HCT116 (cell line): ENCODE measurements at places on chromosomes 12 and 14.

DNA sequence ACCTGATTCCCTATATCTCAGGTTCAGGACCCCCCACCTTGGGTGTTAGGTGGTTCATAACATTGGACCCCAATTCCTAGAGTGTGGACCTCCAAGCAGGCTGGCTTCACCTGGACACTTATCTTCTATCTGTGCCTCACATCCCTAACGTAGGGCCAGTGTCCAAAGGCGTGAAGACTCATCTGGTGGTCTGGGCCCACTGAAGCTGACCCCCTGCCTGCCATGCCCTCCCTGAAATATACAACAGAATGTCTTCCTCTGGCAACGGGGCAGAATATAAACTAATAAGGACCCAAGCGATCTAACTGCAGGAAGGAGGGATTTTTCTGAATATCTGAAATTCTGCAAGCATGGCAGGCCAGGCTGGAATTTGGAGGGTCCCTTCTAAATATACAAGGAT is 5.6 kb downstream of the HOXC13 start:
- H3K27ac ChIP-seq, result no peak overlapping the region

- no peaks in the 10 kb centered on the region; the same call in 1 of the 2 replicates for H3K27me3 ChIP-seq
- no peak overlapping the region for H3K4me3 ChIP-seq
- no peak overlapping the region for H3K27ac ChIP-seq
- no peaks in the 10 kb centered on the region for H3K36me3 ChIP-seq
- peaks cover 7% of the 10 kb centered on the region for H3K4me1 ChIP-seq
Observed at GRCh38 chr12:49698619-49699545, 8.3 kb downstream of the FMNL3 start.

GRCh38 chr14:23531391-23531790 is 20.2 kb downstream of the ZFHX2 start:
- DNase-seq, result no peak
- H3K4me3 ChIP-seq, result no peak overlapping the region
- no peaks in the 10 kb centered on the region for H3K36me3 ChIP-seq
- H3K27me3 ChIP-seq, result no peaks in the 10 kb centered on the region
- H3K27ac ChIP-seq, result no peak overlapping the region
- no peaks in the 10 kb centered on the region for H3K4me1 ChIP-seq

GRCh38 chr12:122371475-122372045 is 50.9 kb downstream of the CLIP1 start:
- no peaks in the 10 kb centered on the region for H3K27me3 ChIP-seq
- peaks cover 32% of the 10 kb centered on the region for H3K4me1 ChIP-seq
- H3K36me3 ChIP-seq, result 0 out of 2 replicates have a peak, but pooled peaks cover 5% of the 10 kb centered on the region
- H3K4me3 ChIP-seq, result no peak overlapping the region
- DNase-seq, result no peak

GRCh38 chr14:68795597-68796417 is 2.9 kb upstream of the ZFP36L1 start:
- H3K27me3 ChIP-seq, result no peaks in the 10 kb centered on the region
- H3K4me1 ChIP-seq, result peaks cover 57% of the 10 kb centered on the region
- H3K27ac ChIP-seq, result peak overlapping the region; percentile 99
- H3K36me3 ChIP-seq, result peaks cover 14% of the 10 kb centered on the region
- no peak for DNase-seq

DNA sequence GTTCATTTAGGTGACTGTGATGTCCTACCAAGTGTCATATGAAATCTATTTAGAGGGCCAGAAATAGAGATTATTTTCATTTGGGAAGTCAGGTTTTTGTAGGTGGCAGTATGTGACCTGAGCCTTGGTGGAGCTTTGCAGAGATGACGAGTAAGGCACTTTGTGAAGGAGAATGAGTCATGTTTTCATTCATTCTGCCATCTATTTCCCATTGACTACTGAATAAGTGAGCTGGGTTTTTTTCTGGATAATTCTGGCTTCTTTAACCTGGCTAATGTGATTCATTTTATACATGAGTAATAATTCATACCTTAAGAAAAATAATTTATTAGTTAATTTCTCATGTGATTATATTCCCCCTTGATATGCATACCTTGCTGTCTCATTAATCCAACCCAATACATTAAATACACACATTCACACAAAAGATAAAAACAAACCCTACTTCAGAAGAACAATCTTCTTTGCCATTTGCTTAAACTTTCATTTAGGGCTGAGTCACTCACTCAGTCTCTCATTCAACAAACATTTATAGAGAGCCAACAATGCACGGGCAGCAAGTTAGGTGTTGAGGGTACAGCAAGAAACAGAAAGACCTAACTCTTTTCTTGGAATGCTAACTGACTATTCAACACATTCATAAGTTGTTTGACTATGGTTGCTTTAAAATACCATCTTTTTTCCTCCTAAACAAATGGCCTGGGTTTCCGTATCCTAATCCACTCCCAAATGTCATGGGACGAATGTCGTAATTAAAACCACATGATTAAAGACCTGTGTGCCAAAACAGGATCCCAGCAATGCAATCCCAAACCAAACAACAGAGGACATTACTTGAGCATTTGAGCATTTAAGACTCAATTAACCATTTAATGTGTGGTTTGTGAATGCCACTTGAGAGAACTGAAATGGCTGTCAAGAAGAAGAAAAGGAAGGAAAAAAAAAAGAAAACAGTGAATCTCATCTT is 78.0 kb downstream of the KITLG start:
- no peak overlapping the region for H3K4me3 ChIP-seq
- peaks cover 20% of the 10 kb centered on the region; the same call in 1 of the 2 replicates for H3K4me1 ChIP-seq
- H3K27me3 ChIP-seq, result no peaks in the 10 kb centered on the region
- no peak for DNase-seq

GRCh38 chr12:109477185-109477962 is at the start of the genes KCTD10 and UBE3B:
Gene KCTD10, minus strand, starts transcription at chr12:109477300. Its CDS starts 38 bp downstream, at chr12:109477262.
Gene UBE3B, plus strand, starts transcription at chr12:109477634. Its CDS starts 5,918 bp downstream, at chr12:109483552.
- peak within 1 kb of the TSS; percentile 94 for H3K27ac ChIP-seq
- peak within 1 kb of the TSS; percentile 87 for H3K4me3 ChIP-seq
- H3K4me1 ChIP-seq, result peaks cover 9% of the 10 kb centered on the region
- DNase-seq, result peak; percentile 81
- no peaks in the 10 kb centered on the region for H3K27me3 ChIP-seq

- peaks cover 14% of the 10 kb centered on the region for H3K4me1 ChIP-seq
- H3K4me3 ChIP-seq, result no peak overlapping the region
- no peak for DNase-seq
Observed at GRCh38 chr14:71933001-71933587, 865 bp downstream of the RGS6 start.

DNA sequence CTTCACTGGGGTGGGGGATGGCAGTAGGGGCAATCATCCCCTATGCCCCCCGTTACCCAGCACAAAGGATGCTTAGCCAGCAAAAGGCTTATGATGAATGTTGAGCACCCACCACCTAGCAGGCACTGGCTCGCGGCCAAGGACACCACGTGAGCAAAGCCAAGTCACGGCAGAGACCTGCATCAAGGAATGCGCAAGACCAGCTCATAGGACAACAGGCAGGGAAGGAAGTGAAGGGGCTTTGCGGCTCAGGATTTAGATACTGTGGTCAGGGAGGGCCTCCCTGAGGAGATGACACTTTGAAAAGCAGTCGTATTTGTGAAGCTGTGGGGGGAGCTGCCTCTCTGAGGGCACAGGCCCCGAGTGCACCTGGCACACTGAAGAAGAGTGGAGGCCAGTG is 32.8 kb downstream of the SH2B3 start:
- H3K27me3 ChIP-seq, result no peaks in the 10 kb centered on the region
- H3K4me1 ChIP-seq, result peaks cover 23% of the 10 kb centered on the region; the same call in 1 of the 2 replicates
- H3K4me3 ChIP-seq, result no peak overlapping the region
- H3K27ac ChIP-seq, result no peak overlapping the region
- no peaks in the 10 kb centered on the region for H3K36me3 ChIP-seq
- no peak for DNase-seq

- H3K4me1 ChIP-seq, result no peaks in the 10 kb centered on the region
- no peaks in the 10 kb centered on the region for H3K36me3 ChIP-seq
- H3K27ac ChIP-seq, result no peak overlapping the region
Observed at GRCh38 chr14:36423430-36423829, 96.6 kb downstream of the NKX2-1 start.

DNA sequence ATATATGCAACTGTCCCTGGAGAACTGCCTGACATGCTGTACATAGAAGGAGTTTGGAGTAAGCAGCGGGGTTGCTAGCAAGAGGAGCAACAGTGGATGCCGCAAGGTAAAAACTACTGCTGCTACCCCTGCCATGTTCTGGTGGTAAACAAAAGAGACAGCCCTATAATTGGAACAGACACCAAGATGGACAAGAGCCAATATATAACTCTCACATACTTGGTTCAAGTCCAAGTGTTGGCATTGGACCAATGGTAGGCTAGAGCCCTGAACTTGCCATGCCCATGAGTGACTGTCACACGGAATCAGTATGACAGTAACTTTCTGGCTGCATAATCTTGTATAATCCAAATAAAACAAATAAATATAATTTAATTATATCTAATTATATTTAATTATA is 13.7 kb downstream of the ATXN7L3B start:
- H3K27me3 ChIP-seq, result no peaks in the 10 kb centered on the region
- H3K4me3 ChIP-seq, result no peak overlapping the region
- no peak for DNase-seq
- H3K27ac ChIP-seq, result no peak overlapping the region
- H3K4me1 ChIP-seq, result no peaks in the 10 kb centered on the region
- H3K36me3 ChIP-seq, result no peaks in the 10 kb centered on the region

- no peak overlapping the region for H3K4me3 ChIP-seq
- DNase-seq, result no peak
- H3K4me1 ChIP-seq, result no peaks in the 10 kb centered on the region
- no peak overlapping the region for H3K27ac ChIP-seq
- H3K36me3 ChIP-seq, result no peaks in the 10 kb centered on the region
Observed at GRCh38 chr14:87000081-87000480, 992.9 kb downstream of the GALC start.

DNA sequence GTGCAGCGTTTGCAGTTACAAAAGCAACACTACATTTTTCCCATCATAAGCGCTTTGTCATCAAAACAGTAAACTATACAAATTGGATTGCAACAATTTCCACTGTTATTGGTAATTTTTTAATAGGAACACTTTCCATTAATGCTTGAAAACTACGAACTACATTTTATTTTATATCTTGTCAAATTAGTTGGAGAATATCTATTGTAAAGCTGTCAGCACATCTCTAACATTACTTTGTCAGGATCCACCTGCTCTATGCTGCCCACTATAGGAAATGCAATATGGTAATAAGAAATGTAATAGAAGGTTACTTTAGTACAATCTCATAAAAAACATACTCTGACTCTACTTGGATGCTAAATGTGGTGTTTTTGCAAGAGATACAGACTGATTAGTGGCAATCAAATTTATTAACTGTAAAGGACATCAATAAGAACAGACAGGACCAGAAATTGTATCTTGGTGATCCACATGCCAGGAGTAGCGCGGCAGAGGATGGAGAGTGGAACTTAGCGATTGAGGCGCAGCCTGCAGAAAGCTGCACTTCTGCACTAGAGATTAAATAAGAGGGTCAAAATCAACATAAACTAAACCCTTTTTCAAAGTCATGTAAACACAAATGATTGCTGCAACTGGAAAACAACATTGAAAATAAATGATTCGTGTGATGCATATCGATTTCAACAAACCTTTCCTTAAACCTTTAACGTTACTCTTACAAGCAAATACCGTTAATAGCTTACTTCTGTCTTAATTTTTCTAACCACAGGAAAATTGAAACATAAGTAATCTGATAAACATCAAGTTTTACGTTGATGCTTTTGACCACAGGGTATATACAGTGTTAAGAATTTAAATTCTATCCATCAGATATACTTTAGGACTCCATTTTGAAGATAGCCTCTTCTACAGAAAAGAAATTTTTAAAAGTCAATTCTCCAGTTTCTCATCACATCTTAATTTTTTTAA is 3.6 kb upstream of the ARID2 start:
- DNase-seq, result no peak
- H3K4me1 ChIP-seq, result peaks cover 14% of the 10 kb centered on the region; the same call in 1 of the 2 replicates
- peak overlapping the region; percentile 94; the same call in 1 of the 2 replicates for H3K27ac ChIP-seq
- H3K27me3 ChIP-seq, result no peaks in the 10 kb centered on the region
- H3K4me3 ChIP-seq, result peak overlapping the region; percentile 84
- H3K36me3 ChIP-seq, result no peaks in the 10 kb centered on the region

- DNase-seq, result no peak
- H3K4me3 ChIP-seq, result no peak overlapping the region
- peaks cover 67% of the 10 kb centered on the region for H3K36me3 ChIP-seq
- no peaks in the 10 kb centered on the region for H3K4me1 ChIP-seq
- H3K27me3 ChIP-seq, result no peaks in the 10 kb centered on the region
Observed at GRCh38 chr12:132739600-132740312, 21.9 kb downstream of the ANKLE2 start.

DNA sequence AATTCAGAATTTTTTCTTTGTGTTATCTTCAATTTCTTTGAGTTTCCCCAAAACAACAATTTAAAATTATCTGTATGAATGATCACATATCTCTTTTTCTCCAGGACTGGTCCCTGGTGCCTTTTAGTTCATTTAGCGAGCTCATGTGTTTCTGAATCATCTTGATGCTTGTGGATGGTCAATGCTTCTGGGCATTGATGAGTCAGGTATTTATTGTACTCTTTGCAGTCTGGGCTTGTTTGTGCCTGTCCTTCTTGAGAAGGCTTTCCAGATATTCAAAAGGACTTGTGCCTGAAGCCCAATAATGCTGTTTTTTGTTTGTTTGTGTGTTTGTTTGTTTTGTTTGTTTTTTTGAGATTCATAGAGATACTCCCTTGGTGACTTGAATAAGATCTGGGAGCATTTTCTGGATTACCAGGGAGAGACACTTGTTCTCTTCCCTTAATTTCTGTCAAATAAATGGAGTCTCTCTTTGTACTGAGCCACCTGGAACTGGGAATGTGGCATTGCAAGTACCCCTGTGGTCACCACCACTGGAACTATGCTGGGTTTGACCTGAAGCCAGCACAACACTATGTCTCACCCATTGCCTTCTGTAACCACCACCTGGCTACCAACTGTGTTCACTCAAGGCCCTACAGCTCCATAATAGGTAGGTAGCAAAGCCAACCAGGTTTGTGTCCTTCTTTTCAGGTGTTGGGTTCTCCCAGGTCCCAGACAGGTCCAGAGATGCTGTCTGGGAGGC is 56.3 kb downstream of the SLC6A15 start:
- H3K27ac ChIP-seq, result no peak overlapping the region
- DNase-seq, result no peak
- H3K4me3 ChIP-seq, result no peak overlapping the region
- no peaks in the 10 kb centered on the region for H3K4me1 ChIP-seq
- H3K27me3 ChIP-seq, result no peaks in the 10 kb centered on the region

GRCh38 chr14:89357655-89358297 is 59.3 kb downstream of the FOXN3 start:
- DNase-seq, result no peak
- H3K36me3 ChIP-seq, result no peaks in the 10 kb centered on the region
- no peaks in the 10 kb centered on the region for H3K4me1 ChIP-seq
- no peak overlapping the region for H3K4me3 ChIP-seq
- H3K27me3 ChIP-seq, result no peaks in the 10 kb centered on the region
- no peak overlapping the region for H3K27ac ChIP-seq
